Myocyte (in vitro differentiated cells): ENCODE measurements at places on chromosomes 3 and 15. TPM values are rescaled to one million over a fixed set of nuclear protein-coding genes. Genes with fewer than 3 reads are reported as not detected.

The PLEKHO2 gene
- 21.6 and 23.9 TPM in 2 replicates for total RNA-seq

The CSTA gene
- total RNA-seq = 0.37 TPM in 1 of 2 replicates, not detected in the other

The AKAP13 gene
- total RNA-seq = 166 and 201 TPM in 2 replicates

DNA sequence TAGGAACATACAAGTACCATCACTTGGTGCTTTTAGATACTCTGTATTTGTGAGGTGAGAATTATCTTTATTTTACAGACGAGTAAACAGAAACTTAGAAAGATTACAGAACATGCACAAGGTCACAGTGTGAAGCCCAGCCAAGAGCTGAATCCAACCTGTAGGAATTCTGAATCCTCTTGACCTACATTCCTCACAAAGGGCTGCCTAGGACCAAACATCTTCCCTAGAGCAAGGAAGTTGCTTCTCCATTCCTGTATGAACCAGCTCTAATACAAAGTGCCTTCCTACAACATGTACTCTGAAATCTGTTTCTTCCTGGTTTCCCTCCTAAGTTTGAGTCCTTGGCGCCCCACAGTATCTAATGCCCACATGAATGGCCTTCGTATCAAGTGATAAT is 2.9 kb downstream of the HDGFL3 start:
- DNase-seq = no peak

DNA sequence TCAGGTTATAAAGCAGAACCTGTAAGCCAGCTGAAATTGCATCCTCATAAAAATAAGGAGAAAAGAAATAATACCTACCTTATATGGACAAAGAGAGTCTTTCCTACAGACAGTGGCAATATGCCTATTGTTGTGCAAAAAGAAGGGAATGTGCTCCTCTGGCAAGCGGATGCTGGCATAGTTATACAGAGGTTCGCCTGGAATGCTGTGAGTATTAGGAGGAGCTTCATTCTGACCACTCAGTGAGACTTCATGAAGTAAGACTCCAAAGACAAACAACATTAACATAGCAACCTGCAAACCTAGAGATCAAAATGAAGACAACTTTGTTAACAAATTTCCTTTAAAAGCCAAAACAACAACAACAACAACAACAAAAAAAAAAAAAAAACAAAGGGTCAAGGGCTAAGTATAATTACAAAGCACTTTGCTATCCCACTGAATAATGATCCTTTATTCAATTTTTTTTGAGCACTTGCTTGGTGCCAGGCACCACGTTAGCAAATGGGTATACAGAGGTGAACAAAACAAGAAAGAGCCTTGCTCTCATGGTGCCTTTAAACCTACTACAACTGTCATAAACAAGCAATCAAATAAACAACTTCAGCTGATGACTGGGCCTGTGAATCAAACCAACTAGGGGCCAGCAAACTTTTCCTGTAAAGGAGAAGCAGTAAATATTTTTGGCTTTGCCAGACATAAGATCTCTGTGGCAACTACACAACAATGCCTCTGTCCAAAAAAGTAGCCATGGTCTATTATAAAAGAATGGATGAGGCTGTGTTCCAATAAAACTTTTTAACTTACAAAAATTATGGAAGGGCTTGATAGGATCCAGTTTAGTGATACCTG is 3.7 kb downstream of the EOGT start:
- DNase-seq = peak; percentile 74

GRCh38 chr3:933326-933725 is 159.5 kb upstream of the CNTN6 start:
- DNase-seq = no peak
